Frontal cortex (tissue), 4 donors: ENCODE measurements at places on chromosomes 5 and 9.
A peak's percentile ranks its signal among the peaks of the same experiment; 100 is the strongest.

DNA sequence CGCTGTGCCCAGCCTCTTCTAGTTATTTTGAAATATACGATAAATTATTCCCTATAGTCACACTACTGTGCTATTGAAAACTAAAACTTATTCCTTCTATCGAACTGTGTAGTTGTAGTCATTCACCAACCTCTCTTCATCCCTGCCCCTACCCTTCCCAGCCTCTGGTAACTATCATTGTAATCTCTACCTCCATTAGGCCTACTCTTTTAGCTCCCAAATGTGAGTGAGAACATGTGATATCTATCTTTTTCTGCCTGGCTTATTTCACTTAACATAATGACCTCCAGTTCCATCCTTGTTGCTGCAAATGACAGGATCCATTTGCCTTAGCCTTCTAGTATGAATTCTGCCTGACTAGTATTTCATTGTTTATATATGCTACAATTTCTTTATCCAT lies 127.4 kb downstream of the PSAT1 start:
- DNase-seq: no peak

DNA sequence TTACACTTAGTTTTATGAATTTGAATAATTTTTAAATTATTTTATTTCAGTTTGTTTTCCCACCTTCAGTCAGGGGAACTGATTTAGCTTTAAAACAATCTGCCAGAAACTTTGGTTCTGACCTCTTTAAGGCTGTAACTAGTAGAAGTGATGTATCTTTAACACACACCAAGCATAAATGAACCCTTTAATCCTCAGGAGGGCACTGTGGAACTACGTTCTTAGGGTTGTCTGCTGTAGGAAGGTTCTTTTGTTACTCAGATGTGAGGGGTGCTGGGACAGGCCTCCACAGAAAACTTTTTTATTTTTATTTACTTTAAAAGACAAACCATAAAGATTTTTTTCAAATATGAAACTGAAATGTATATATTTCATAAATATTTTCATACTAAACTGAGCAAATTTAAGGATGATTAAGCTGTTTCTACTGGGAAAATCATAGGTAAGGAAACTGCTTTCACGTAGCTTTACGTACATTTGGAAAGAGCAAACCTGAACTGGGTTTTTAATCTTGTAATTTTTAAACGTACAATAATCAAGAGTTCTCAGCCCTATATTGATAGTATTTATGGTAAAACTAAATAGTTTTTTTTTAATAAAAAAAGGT lies 5.3 kb downstream of the KLF4 start:
- peak; percentile 60 for DNase-seq

GRCh38 chr9:114317665-114318357 lies 5.1 kb upstream of the ORM1 start:
- no peak for DNase-seq

- DNase-seq: no peak
Observed at GRCh38 chr9:20693068-20693467, 9.0 kb downstream of the FOCAD start.

DNA sequence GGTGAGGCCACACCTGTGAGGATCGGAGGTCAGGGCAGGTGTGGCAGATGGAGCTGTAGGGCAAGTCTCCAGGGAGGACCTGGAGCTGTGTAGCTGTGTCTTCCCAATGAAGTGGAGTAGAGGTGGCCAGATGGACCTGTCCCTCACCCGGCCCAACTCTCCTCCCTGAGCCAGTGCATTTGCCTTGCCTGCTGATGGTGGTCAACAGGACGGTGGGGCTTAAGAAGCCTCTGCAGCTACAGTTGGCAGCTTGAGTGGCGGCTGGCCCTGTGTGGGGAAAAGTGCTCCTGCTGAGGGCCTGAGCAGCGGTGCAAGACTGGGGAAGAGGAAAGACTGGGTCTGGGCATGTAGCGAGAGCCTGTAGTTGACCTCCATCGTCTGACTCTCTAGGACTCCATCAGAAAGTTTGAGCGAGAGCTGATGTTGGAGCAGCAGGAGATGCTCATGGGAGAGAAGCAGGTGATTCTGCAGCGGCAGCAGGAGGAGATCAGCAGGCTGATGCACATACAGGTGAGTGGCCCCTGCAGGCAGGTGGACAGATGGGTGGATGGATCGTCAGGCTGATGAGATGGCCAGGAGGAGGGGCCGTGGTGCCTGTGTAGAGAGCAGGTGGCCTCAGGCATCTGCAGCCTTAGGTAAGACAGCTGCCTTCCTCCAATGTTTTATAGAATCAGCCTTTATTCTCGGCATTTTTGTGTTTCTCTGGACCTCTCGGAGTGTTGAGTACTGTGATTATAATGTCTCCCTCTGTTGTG lies 24.9 kb downstream of the PITX1 start:
- peak; percentile 4 for DNase-seq

DNA sequence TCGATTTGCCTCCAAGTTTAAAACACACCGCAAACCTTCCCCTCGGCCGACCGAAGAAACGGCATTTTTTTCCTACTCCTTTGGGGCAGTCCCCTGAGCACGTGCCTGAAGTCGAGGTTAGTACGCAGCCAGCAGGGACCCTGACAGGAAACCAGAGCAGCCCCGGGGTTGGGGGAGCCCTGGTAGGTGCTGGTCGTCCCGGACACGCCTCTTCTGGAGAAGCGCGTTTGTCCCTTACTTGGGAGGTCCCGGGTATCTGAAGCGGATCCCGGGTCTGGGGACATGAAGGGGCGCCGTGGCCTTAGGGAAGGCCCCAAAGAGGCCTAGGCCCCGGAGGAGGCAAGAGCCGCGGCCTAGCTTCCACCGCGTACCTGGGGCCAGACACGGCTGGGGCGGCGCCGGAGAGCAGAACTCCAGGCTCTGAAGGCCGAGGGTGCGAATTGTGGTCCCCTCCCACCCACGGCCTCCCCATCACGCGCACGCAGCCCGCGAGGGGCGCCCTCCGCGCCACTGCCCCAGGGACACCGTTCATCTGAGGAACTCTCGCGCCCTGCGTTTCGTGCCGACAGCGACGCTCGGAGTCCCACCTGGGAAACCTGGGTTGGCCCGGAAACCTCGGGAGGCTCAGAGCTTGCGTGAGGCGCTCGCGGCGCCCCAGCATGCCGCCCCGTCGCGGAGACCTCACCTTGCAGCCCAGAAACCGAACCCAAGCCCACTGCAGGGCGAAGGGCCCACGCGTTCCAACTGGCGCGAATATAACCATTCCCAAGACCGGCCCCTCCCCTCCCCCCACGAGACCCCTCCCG lies 10.4 kb downstream of the OTP start:
- no peak for DNase-seq

DNA sequence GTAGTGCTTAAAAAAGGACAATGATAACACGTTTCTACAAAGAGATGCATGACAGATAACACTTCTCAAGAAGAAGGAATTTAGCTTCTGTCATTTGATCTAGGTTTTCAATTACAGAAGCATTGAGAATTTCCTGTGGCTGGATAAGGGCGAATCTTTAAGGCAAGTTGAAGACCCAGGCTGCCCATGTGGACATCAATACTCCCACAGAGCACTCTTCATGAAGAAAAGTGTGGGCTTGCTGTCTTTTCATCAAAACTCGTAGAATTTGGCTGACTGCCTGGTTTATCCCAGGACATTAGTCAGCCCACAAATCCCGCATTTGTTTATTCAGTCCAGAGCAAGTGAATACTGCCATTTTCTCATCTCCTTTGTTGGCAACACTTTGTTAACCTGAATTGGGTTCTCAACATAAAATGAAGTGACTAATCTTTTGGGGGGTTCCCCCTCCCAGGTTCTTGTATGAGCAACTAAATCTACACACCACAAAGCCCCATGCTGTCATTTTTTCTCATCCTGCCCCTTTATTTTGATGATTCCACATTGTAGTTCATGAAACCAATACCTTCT lies 43.4 kb upstream of the CDKN2B start:
- no peak for DNase-seq

DNA sequence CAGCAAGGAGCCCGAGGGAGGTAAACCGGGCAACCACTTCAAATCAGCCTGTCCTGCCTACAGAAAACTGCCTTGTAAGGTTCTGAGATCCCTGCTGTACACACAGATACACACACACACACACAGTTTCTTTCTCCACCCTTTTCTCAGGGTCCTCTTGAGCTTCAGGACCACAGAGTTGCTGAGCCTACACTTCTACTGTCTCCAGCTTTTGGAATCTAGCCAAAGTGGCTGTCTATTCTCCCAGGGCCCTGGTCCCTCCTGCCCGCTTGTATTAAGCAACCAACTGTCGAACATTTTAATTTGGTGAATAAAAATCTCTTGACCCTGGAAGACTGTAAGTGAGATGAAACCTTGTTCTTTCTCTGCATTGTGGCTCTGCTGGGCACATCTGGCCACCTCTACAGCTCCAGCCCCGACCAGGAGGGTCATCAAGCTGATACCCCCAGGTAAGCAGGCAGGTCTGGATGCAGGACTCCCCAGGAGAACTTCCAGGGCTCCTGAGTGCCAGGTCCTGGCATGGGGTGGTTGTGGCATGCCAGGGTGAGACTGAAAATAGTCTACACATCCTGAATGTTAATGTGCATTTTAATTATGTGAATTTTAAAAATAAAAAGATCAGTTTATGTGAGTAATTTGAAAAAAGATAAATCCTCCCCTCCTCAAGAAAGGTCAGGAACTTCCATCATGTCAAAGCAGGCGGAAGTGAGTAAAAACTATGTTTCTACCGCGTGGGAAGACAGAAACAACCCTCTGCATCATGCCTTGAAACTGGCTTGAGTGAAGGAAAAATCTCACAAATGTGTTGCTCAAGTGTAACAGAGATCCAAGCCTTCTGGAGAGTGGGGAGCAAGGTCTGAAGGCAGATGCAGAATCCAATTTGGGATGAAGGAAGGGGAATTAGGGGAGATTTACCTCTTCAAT lies 15.0 kb upstream of the S1PR3 start:
- no peak for DNase-seq

GRCh38 chr9:17294822-17295624 lies 160.2 kb downstream of the CNTLN start:
- DNase-seq: no peak

DNA sequence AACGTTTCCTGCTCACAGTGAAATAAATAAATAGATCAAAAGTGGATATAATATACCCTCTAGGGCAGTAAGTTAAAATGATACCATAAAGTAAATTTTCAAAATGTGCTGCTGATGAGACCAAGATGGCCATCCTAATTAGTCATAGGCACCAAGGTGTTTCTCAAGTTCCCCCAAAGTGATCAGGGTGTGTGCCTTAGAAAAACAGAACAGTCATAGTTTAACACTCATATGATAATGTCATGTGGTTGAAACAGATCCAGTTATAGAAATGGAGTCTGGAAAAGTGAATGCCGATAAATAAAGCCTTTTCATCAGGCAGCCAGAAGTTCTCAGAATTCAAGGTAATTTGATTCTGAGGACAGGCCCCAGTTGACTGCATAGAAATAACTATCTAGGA lies 161.5 kb upstream of the CDKN2B start:
- no peak for DNase-seq

GRCh38 chr9:29021632-29022031 lies 1448.4 kb upstream of the C9orf72 start:
- DNase-seq: no peak

DNA sequence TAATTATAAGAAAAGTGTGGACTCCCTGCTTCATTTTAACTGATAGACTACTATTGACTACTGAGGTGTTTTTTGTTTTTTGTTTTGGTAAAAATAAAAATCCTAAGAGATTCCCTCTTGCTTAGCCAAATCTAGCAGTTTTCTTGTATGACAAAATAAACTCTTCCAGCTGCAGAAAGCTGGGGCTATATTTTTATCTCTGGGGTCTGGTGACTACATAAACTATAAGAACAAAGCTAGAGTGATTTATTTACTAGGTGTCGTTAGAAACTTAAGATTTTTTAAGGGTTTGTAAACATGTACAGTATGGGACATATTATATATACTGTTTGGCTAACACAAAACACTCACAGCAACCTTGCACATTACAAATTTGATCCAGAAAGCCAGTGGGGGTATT lies 467.4 kb upstream of the MPDZ start:
- DNase-seq: no peak
